CD4-positive, alpha-beta T cell treated with Interleukin-4 for 4 hours (primary cell): ENCODE measurements at places on chromosomes 12 and 14.
A peak's percentile ranks its signal among the peaks of the same experiment; 100 is the strongest.

GRCh38 chr12:130131801-130132200 is 30.5 kb upstream of the FZD10 start:
- no peak for DNase-seq

DNA sequence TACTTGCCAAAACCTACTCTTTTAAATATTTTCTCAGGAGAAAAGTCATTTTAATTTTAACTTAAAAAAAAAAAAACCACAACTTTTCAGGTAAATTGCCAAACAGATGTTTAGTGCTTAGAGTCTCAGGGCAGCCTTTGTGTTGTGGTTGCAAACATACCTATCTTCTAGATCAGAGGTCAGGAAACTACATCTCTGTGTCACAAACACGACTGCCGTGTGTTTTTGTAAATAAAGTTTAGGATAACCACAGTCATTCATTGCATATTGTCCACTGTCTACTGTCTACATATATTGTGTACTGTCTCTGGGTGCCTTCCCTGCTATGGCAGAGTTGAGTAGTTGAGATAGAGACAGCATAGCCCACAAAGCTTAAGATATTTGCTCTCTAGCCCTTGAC is 48.9 kb downstream of the DYRK2 start:
- peak; percentile 71 for DNase-seq

GRCh38 chr14:25896777-25897176 is 701.1 kb downstream of the NOVA1 start:
- no peak for DNase-seq

- no peak for DNase-seq
These were observed 1089.7 kb downstream of the TRHDE start for GRCh38 chr12:73361864-73362230.

GRCh38 chr12:51269174-51270066 is 795 bp downstream of the SMAGP start:
- peak; percentile 60 for DNase-seq

DNA sequence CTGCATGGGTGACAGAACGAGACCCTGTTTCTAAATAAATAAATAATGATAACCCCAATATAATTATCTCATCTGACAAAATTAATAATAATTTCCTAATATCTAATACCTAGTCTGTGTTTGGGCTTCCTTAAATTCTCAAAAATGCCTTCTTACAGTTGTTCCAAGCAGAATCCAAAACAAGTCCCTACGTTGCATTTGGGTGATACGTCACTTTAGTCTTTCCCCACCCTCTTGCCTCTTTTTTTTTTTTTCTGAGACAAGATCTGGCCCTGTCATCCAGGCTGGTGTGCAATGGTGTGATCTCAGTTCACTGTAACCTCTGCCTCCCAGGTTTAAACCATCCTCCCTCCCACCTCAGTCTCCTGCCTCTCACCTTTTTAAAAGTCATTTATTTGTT is 26.7 kb downstream of the VEZT start:
- DNase-seq, result no peak

DNA sequence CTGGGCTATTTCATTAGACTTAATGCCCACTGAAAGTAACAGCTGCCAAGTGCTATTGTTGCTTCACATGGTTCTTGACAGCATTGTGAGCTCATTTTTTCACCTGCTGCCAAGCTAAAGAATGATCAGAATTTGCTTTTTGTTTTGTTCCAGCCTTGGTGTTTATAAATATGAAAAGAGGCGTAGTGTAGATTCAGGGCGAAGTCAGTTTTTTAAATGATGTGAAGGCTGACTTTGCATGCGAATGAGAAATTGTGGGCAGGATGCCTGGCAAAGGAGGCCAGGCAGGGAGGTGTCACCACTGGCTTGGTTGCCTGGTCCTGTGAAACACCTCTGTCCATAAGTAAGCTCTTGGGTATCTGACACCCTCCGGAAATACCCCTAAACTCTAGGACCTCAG is 93.3 kb upstream of the NAP1L1 start:
- DNase-seq, result no peak

DNA sequence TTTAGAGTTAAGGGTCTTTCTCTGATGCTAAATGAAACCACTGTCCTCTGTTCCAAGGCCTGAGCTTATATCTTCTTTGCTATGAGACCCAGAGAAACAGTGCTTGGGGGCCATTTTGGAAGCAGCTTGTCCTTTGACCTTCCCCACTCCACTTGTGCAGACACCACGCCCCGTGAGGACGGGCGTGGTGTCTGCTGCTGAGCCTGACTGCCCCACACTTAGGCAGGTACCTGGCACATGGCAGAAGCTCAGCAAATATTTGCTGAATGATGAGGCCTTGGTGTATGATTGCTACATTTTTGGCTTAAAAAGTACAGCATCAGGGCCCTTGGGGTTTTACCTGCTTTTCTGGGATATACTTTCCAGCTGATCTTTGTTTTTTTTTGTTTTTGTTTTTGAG is 69.9 kb downstream of the RASSF3 start:
- DNase-seq, result no peak

DNA sequence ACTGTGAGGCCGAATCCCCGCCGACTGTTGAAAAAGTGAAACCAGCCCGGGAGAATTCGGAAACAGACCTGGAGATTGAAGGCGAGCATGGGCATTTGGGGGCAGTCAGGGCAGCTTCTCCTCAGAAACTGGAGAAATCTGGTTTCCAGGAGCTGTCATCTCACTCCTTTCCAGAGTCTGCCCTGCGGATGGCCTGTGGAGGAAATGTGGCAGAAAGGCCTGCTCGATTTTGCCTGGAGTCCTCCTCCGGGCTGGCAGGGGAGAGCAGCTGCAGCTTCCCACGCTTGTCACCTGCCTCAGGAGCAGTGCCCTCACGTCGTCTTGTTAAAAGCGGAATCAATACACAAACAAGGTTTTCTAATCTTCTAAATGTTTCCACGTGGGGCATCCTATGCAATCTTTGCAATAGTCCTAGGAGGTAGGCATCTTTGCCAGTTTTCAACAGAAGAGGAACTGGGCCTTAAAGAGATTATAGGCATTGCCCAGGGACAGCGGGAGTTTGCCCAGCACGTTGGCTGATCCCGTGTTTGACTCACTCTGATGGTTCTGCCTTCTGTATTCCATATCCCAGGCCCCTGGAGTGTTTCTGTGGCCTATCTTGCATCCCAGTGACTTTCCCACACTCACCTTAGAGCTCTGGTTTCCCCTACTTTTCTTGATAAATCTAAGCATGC is 2.3 kb downstream of the LRRC74A start:
- no peak for DNase-seq

- DNase-seq, result no peak
These were observed 252.5 kb downstream of the RPL10L start for GRCh38 chr14:46399049-46399448.

DNA sequence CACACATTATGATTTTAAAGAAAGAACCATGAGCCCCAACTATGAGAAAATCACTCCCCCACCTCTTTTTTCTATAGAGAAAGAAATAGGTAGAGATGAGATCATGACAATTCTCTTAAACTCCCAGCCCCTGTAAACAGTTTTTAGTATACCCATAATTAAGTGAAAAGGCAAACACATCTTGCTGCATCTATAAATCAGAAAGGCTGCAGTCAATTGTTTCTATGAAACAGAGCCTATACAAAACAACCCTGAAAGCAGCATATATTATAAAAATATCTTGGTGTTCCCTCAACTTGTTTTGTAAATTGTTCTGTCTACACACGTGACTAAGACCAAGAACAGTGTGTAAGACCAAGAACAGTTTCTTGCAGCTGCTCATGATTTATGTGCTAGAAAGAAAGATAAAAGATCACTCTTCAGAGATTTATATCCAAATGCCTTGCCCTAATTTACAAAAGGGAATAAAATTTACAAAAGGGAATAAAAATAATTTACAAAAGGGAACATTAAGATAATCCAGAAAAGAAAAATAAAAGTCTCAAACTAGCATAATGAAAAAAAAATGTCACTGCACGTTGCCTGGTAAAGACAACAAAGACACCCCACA is 4.8 kb downstream of the KITLG start:
- DNase-seq, result no peak

- no peak for DNase-seq
These were observed 46.5 kb upstream of the GALNT9 start for GRCh38 chr12:132375747-132376463.

DNA sequence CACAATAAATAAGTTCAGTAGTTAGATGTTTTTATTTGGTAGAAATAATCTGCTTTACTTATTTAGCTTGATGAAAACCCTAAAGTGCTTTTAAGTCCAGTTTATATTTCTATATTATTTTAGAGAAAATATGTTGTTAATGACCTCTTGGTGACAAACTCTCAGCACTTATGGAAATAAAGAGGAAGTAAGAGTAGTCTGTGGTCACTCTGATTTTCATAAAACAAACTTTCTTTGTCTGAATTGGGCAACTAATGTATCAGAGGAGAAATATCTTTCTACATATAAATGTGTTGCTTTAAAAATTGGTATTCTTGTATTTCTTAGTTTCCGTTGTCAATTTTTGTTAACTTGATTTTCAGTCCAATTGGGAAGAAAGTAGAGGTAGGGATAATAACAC is 878.9 kb upstream of the SEL1L start:
- DNase-seq, result no peak
